ENCODE measurements at places on chromosomes 7 and 10. TPM values are rescaled to one million over a fixed set of nuclear protein-coding genes. Genes with fewer than 3 reads are reported as not detected.

FAM180A gene
- total RNA-seq = not detected

LLCFC1 gene
- total RNA-seq = not detected

MYH16 gene
- total RNA-seq = not detected

OR6V1 gene
- not detected for total RNA-seq

FAM221A gene
- total RNA-seq = 6.4 TPM

C7orf33 gene
- total RNA-seq = not detected

FAM25A gene
- not detected for total RNA-seq

CDH23 gene
- total RNA-seq = 0.06 TPM

PDLIM1 gene
- total RNA-seq = 2.7 TPM

ERVW-1 gene
- not detected for total RNA-seq

TAS2R41 gene
- not detected for total RNA-seq

HYAL4 gene
- not detected for total RNA-seq

GRCh38 chr7:86653919-86654659, 10.4 kb downstream of the GRM3 start:
- DNase-seq = no peak

DNA sequence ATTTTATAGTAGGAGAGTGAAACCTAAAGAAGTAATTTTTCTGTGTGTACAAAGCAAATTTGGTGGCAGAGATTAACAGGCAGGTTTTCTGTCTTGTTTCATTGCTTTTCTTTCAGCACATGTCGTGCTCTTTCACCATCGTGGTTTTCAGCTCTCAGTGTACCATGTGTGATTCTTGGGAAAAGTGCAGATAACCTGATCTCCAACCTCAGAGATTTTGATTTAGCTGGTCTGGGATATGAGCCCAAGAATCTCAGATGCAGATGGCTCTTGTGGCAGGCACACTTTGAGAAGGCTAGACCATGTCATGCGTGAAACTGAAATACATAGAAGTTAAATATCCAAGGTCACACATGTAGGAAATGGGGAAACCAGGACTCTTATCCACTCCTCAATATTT, 317.4 kb downstream of the EXOC4 start:
- no peak for DNase-seq

GRCh38 chr10:98408799-98409198, 6.2 kb downstream of the PYROXD2 start:
- DNase-seq = no peak

DNA sequence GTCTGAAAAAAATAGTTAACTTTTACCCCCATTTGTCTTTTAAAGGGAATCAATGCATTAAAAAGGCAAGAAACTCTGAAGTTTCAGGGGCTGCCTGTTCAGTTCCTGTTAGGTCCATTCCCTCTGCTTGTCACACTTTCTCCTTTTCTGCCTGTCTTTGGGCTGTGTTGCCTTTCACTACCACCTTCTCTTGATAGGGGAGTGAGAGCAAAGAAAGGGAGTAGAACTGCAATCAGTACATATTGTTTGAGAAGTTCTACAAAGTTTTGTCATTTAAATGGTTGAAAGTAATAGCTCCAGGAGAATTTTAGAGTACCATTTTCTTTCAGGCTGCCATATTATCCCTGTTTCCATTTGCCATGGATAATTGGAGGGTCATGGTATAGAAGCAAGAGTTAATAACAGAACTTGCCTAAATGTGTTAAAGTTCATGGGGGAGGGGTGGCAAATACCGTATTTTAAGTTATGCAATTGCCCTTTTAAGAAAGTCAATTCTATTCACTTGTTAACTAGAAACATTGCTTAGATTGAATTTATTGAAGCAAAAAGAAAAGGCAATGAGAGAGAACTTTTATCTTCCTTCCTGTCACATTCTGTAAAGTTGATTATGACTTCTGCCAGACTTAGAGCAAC, 38.6 kb downstream of the MPLKIP start:
- no peak for DNase-seq

GRCh38 chr7:108589199-108589598, 19.5 kb downstream of the DNAJB9 start:
- no peak for DNase-seq

DNA sequence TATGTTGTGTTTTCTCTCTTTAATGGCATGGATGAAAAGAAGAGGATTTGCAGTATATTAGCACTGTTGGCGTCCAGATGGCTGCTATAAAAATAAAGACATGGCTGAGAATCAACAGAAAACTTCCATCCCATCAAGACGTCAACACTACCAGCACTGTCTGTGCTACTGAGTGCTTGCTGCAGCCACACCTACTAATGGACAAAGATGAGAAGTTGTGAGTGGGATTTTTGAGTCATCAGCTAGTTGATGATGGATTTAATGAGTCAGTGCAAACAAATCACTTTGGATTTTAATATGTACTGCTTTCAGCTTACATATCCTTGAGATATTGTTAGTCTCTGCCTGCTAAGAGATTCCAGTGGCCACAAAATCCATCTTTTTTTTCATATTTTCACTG, 631.0 kb upstream of the ANKRD30A start:
- no peak for DNase-seq

- DNase-seq = no peak
These were observed 31.1 kb downstream of the LOXL4 start for GRCh38 chr10:98236862-98237261.

GRCh38 chr7:291373-292092, 1.6 kb downstream of the FOXL3 start:
- DNase-seq = no peak

GRCh38 chr10:75176736-75177135, 33.9 kb upstream of the VDAC2 start:
- no peak for DNase-seq

DNA sequence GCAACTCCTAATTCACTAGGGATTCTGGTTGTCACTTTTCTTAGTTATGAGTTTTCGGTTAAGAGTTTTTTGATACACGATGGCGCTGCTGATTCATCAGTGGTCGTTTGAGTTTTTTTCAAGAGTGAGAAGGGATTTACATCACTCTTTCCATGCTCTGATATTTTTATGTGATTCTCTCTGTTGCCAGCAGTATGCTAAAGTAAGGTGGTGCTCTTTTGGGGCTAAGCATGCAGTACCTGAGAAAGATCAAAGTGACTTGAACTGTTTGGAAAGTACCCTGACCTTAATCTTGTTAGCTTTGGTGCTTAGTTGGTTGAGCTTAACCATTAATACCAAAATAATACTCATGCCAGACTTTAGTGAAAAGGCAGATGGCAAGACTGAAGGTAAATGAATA, 28.1 kb downstream of the STAMBPL1 start:
- DNase-seq = no peak

DNA sequence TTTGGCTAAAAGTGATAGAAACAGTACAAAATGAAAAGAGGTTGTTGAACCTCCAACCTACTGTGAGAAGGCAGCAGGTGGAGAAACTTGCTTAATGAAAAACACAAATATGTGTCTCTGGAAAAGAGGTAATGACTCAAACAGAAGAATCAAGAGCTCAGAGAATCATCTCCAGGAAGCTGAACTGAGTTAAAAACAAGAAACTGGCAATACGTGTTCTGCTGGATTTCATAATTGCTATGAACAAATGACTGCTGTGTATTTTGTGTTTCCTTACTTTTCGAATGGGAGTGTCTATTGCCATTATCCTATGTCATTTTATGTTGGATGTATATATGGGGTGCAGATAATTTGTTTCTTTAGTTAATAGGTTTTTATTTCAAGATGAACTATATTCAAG, 401.1 kb downstream of the DGKB start:
- no peak for DNase-seq

DNA sequence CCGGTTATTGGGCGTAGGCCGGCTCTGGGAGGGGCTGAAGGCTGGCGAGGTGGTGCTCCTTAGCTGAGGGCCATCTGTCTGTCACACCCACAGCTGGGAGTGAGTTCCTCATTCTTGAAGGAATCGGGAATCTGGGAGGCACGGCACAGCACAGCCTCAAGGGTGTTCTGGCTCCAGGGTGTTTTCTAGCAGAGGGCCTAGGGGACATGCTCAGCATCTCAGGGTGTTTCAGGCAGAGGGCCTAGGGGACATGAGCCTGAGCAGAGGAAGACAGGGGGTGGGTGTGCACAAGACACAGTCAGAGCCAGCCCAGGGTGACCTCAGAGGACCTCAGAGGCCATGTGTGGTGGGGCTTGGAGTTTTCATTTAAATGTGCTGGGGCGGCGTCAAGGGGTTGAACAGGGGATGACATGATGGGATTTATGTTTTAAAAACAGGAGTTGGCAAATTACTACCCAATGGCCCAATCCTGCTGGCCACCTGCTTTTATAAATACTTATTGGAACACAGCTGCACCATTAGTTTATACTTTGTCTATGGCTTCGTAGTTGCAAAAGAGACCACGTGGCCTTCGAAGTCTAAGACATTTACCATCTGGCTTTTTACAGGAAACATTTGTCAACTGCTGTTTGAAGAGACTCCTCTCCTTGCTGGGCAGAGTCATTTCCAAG, 121.6 kb downstream of the PRKAG2 start:
- no peak for DNase-seq

DNA sequence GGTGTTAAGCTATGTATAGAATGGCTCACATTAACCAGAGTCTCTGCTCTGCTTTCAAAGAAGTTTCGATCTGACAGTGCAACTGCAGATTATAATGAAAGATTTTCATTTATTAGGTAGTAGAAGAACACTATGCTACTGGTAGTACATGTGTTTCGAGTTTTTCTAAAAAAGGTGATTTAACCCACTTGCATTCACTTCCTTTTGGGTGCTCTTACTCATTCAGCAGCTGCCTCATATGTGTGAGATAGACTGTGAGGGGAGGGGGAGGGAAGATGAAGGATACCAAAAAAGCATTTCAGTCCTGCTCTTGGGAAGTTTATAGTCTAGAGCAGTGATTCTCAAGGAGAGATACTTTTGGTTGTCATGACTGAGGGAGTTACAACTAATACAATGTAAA, 20.4 kb downstream of the PLEKHA8 start:
- no peak for DNase-seq

DNA sequence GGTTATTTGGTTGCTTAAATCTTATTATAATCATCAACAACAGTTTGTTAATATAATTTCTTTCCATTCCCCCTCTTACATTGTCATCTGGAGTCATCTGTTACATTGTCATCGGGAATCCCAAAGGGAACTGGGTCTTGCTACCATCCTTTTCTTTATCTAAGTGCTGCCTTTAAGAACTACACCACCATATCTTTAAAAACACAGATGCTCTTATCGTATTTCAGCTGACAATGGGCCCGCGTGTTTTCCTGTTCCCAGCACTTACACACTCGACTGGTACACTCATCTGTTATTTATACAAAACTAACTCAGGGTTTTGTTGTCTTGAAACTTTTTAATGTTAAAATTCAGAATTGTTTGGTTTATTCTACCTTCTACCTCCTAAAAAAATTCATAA, 256.2 kb upstream of the MGMT start:
- DNase-seq = no peak

GRCh38 chr10:115657161-115657860, 564.1 kb downstream of the ATRNL1 start:
- no peak for DNase-seq

GRCh38 chr10:57982091-57982490, 285.6 kb downstream of the IPMK start:
- DNase-seq = no peak

GRCh38 chr10:125163803-125164202, 3.4 kb upstream of the CTBP2 start:
- DNase-seq = no peak

- DNase-seq = no peak
These were observed 265.2 kb upstream of the CSTF2T start for GRCh38 chr10:51964630-51965029.

DNA sequence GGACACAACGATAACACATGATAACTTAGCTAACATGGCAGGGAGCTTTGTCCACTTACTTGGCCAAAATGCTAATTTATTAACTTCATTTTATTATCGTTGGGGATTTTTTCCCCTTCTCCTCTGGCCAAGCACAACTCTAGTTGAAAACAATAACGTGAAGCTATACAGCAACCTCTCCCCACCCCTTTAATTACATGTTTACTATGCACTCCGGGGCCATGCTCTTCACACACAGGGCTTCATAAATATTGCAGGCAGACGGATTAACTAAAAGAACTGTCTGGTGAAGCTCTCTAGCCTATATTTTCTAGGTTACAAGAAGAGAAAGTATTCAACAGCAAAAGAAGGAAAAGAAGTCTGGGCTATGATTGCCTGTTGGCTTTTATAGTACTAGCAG, 51.7 kb downstream of the XRCC2 start:
- DNase-seq = no peak

- DNase-seq = no peak
These were observed 186.4 kb downstream of the LRRC4 start for GRCh38 chr7:127844707-127845331.

Data from natural killer cell treated with Interleukin-12 subunit alpha and Interleukin-12 subunit beta and Interleukin-15 and Interleukin-18, amount 100 ng/mL, for 72 hours (primary cell).